ENCODE measurements at places on chromosomes 13 and 19. TPM values are rescaled to one million over a fixed set of nuclear protein-coding genes. Genes with fewer than 3 reads are reported as not detected.

DNA sequence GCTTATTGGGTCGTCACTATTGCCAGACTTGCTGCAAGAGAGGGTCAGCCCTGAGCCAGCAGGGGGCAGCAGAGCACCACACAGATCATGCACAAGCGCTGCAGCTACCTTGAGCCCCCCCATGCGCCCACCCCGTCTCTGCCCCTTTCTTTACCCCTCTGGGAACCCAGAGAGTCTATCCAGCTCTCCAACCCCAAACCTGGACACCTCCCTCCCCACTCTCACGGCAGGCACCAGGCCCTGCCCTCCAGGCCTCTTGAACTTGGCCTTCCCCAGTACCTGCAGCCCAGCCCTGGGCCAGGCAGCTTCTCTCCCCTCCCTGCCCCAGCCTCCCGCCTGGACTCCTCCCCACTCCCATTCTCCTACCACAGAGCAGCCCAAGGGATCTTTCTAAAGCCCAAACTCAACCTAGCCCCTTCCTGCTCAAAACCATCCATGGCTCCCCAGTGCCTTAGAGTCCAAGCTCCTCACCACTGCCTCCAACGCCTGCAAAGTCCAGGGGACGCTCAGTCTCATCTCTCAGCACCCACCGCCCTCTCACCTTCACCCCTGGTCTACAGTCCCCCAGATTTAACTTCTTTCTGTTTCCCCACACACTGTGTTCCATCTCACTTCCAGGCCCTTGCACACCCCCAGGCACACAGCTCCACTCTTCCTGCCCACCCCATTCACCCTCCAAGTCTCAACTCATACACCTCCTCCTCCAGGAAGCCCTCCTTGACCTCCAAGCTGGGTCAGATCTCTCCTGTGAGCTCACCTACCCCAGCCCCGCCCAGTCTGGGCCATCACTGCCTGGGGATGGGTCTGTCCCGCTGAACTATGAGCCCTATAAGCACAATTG lies 9.4 kb upstream of the CEACAM16 start:
- DNase-seq: peak; percentile 84

DNA sequence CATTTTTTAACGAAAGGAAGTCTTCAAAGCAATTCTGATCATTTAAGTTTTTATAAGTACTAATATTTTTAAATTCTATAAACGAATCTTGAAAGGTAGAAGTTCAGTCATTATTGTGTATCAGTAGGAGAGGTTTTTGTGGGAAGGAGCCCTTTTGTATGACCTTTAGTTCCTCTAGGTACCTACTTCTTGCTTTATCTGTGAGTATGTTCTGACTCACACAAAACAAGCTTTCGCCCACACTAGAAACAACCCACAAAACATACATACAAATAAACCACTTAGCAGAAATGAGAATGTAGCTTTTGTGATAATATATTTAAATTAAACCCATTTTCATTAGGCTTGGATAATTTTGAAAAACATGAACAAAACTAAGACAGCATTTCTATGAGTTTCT lies 27.8 kb downstream of the ERCC5 start:
- DNase-seq: no peak

Gene PRX
- total RNA-seq: 2.8 TPM

DNA sequence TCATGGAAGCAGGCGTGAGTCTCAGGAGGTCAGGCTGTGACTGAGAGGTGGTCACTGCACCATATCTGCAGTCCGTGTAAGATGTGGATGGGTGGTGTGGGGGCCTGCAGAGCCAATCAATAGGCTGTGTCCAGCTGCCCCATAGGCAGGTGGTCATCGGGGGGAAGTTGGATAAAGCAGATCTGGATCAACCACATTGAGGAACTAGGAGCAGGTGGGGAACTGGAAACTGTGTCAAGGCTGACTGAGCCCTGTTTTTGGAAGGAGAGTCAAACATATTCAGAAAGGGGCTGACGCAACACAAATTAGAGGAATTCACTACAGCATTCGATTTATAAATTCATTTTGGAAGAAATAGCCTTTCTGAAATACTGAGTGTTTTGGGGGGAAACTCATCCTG lies 15.0 kb downstream of the CLEC4M start:
- no peak for DNase-seq

GRCh38 chr13:24179486-24179850 lies 18.9 kb downstream of the SPATA13 start:
- DNase-seq: no peak

- DNase-seq: no peak
Measured at GRCh38 chr13:29819143-29819542, 31.3 kb downstream of the UBL3 start.

DNA sequence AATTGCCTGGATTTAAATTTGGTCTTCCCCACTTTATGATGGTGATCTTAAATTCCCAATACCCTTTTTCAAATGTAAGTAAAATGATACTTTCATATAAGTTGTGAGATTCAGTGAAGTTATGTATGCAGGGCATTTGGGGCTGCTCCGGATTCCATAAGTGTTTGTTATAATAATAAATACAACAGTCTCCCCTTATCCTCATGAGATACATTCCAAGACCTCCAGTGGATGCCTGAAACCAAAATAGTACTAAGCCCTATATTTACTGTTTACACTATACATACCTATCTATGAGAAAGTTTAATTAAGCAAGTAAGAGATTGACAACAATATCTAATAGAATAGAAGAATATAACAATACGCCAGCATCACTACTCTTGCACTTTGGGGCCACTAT lies 2237.8 kb downstream of the PCDH9 start:
- DNase-seq: no peak

Measured in neural crest cell (in vitro differentiated cells).